Transverse colon (tissue), 4 donors: ENCODE measurements at places on chromosomes 3 and 15. TPM values are rescaled to one million over a fixed set of nuclear protein-coding genes. Genes with fewer than 3 reads are reported as not detected.

- no peak for DNase-seq
Measured at GRCh38 chr15:25242166-25242879, 196.5 kb downstream of the UBE3A start.

GRCh38 chr15:98146031-98146820 lies 185.7 kb downstream of the ARRDC4 start:
- no peak for DNase-seq

GRCh38 chr3:151318991-151319390 lies 2.4 kb upstream of the GPR87 start:
- no peak for DNase-seq

- DNase-seq: no peak
Measured at GRCh38 chr3:161035711-161036110, 69.4 kb downstream of the B3GALNT1 start.

DNA sequence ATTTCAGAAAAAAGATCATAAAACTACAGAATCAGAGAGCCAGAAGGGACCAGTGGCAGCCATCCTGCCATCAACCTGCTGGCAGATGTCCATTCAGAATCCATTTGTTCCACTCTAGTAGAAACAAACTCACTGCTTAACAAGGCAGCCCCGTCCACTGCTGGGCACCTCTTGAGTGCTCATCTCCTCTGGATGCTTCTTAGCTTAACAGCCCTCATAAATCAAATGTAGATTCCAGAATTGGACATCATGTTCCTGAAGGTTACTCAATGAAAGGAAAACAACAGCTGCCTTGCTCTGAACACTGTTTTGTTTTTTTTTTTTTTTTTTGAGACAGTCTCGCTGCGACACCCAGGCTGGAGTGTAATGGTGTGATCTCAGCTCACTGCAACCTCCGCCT lies 37.3 kb downstream of the ABCC5 start:
- no peak for DNase-seq

DNA sequence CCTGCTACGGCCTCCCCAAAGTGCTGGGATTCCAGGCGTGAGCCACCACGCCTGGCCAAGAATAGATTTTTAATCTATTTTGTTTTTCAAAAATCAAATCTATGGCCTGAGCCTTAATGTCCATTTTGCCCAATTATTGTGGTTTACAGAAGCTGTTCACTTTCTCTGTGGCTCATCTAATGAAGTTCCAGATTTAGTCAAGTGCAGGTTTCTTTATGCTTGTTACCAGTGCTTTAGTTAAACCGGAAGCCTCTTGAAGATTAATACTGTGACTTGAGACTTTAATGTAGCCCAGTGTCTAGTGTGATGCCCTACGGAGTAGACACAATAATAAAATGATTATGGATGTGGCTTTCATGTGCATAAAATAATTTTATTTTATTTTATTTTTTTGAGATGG lies 16.5 kb upstream of the EDEM1 start:
- no peak for DNase-seq

- no peak for DNase-seq
Measured at GRCh38 chr15:88031461-88031860, 225.1 kb downstream of the NTRK3 start.

DNA sequence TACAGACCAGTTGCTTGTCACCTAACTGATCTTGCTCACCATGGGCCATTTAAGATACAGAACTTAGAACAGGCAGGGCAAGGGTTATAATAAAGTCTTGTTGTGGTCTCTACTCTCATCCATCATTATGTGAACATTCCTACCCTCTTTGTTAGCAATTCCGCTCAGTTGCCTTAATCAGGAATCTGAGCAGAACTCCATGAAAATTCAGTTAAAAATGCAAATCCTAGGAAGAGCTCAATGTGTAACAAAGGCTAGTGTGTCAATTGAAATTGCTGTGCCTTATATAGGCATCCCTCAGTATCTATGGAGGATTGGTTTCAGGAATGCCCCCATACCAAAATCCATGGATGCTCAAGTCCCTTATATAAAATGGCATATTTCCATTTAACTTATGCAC lies 44.5 kb downstream of the CP start:
- no peak for DNase-seq

- no peak for DNase-seq
Measured at GRCh38 chr3:150080058-150080730, 109.5 kb upstream of the PFN2 start.

DNA sequence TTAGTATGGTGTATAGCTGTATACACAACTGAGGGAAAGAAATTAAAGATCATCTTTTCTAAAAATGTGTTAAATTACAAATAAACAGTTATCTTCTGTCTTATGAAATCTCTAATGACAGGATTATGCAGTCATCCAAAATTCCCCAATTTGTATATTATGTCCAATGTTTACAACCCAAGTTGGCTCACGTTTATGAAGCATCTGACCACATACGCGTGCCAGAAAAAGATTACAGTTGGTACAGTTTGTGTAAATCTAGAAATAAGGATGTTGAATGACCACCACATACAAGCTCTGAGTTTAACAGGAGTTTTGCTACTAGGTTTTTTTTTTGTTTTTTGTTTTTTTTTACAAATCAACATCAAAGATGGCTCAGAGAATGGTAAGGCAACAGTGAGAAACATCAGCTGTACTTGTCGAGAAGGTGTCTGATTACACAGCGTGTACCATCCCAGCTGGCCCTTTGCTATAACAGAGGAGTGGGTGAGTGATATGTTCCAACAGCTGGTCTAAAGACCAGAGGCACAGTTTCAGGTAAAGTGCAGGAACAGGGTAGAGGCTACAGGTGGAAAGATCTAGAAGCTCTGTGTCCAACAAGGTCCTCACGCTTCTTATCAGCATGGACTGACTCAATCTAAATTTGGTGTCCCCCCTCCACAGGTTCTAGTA lies 47.1 kb downstream of the USF3 start:
- DNase-seq: no peak

GRCh38 chr3:114624047-114624445 lies 330.2 kb downstream of the TIGIT start:
- peak; percentile 35 for DNase-seq

- no peak for DNase-seq
Measured at GRCh38 chr15:74193299-74193718, 9.3 kb downstream of the STRA6 start.

DNA sequence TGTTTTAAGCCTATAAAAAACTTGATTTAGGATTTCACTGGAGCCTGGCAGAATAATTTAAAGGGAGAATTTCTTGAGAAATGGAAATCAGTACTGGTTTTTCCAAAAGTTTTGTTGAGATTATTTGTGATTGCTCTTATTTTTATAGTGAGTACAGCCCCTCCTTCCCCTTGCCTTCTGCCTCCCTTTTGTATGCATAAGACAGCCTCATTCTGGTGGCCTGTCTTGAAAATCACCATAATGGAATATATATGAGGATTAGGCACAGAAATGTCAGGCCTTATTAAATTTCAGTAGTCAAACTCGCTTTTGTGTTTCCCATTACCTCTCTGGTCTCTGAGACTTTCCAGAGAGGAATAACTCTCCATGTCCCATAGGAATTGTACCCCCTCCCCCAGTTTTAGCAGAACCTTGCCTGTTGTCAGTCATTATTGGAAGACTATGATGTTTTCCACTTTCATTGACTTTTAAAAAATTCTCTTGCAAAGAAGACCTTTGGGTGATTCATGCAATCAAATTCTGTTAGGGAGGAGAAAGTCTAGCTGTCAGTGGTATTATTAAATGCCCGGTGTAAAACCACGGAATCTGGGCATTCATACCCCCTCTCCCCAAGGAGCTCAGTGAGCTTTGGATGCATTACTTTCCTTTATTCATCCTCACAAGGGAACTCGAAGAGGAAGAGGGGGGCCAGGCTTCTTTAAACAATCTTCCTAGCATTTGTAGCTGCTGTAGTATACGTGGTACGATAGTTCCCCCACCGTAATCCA lies 171.6 kb upstream of the TSC22D2 start:
- no peak for DNase-seq

DNA sequence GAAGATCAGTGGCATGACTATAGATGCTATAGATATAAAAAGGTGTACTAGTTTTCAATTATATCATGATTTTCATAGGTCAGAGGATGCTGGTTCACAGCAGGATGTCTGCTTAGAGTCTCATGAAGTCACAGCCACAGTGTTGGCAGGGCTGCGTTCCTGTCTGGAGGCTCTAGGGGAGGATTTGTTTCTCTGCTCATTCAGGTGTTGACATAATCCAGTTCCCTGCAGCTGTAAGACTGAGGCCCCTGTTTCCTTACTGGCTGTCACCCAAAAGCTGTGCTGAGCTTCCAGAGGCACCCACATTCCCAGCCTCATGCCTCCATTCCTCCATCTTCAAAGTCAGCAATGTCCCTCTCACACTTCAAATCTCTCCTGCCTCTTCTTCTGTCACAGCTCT lies 170.7 kb downstream of the OCA2 start:
- no peak for DNase-seq

- no peak for DNase-seq
Measured at GRCh38 chr3:19232566-19232965, 84.3 kb downstream of the KCNH8 start.

DNA sequence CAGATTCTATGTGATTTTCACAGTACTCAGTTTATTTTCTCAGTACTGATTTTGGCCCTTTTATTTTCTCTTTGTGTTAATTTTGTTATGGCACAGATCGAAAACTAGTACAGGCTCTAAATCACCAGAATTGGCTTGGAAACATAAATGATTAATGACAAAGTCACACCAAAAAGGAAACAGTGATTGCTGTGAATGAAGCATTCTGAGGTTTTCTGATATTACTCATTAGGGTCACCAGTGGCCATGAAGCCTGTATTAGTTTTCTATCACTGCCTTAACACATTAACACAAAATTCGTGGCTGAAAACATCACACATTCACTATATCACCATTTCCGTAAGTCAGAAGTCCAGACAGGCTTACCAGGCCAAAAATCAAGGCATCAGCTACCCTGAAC lies 343.0 kb upstream of the THRB start:
- DNase-seq: no peak

- DNase-seq: no peak
Measured at GRCh38 chr3:114794894-114795630, 352.0 kb downstream of the ZBTB20 start.

- no peak for DNase-seq
Measured at GRCh38 chr3:25513642-25514266, 85.7 kb downstream of the RARB start.

DNA sequence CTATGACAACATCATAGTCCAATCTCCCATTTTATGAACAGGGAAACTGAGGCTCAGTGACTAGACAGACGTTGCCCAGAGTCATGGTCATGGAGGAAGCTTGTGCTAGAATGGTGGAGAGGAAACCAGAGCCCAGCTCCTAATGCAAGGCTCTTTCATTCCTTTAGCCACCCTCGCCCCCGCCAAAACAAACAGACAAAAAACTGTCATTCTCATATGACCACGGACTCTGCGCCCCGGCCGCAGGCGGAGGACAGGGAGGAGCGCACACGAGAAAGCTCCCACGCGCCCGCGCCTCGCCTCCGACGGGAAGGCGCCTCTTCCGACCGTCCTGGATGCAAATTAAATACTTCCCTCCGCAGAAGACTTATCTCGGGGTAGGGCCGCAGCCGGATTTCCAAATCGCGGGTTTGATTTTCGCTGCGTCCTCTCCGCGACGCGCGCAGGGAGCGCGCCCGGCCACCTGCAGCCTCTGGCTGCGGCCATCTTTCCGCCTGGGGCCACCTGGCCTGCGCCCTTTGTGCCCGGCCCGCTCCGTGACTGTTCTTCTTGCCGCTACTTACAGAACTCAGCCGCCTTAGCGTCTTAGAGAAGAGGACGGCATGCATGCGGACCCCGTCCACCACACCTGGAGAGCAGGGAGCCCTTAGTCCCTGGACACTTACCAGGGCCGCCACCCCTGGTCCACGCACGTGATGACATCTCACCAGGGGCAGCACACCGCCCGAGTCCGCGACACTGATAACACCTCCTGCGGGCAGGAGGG lies 670 bp upstream of the ATP13A3 start:
- peak; percentile 43 for DNase-seq

DNA sequence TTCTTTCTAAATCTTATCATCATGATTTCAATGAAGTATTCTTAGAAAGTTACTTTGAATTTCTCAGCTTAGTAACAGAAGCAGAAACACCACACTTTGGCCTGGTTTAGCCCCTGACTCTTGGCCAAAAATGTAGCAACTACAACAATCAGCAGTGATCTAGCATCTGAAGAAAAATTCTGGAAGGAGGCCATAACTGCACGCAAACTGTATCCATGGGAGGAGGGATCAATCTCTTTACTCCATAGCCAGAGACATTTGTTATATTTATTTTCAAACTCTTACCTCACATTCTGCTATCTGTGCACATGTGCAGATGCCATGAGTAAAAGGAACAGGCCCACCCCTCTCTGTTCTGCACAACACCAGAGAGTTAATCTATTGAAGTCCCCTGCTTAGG lies 251.0 kb upstream of the P2RY1 start:
- no peak for DNase-seq

DNA sequence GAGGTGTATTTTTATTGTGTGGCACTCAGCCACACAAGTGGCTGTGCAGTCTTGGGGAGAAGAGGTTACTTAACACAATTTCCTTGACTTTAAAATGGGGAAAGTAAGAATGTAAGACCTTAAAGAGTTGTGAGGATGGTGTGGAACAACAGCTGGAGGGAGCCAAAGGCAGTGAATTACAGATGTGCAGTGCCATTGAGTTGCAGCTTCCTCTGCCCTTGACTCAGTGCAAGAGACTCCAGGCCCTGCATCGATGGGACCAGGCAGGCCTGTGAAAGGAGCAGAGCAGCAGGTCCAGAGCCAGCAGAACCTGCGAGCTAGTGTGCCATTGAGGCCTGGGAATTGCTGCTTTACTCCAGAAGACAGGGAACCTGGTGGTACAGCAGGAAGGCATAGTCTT lies 27.2 kb downstream of the EEFSEC start:
- DNase-seq: no peak

Gene CYP1A2
- total RNA-seq: not detected

Gene SMCO1
- not detected for total RNA-seq

Gene SH3GL3
- total RNA-seq: not detected

Gene PAK6
- total RNA-seq: 7.5 TPM

Gene DNAH12
- not detected for total RNA-seq

Gene GOLGA8T
- total RNA-seq: not detected
